RWPE1 (cell line): ENCODE measurements at places on chromosomes 1 and 21.

DNA sequence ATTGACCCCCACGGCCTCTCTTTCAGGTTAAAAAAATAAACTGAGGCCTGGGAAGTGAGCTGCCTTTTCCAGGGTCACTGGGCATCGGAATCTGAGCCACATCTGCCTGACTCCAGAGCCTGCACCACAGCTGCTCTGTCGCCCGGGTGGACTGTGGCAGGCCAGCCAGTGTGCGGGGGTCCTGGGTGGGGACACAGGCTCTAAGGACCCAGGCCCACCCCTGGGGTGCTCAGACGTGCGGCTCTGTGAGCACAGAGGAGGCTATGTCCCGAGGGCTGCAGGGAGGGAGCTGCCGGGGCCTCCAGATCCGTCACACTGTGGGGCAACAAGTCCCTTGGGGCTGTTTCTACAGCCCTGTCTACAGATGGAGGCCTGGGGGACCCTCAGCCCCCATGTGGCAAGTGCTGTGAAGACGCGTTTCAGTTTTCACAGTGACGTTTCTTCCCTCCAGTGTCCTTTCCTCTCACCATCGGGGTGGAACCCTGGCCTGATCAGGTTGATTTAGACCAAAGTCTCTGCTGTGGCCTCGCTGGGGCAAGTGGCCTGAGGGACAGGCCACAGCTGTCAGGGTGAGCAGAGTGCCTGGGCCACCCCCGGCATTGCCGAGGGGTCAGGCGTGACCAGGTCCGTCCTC, 39.2 kb upstream of the ACTRT2 start:
- DNase-seq: no peak

GRCh38 chr1:39189592-39190041, 14.9 kb upstream of the MACF1 start:
- DNase-seq: no peak

DNA sequence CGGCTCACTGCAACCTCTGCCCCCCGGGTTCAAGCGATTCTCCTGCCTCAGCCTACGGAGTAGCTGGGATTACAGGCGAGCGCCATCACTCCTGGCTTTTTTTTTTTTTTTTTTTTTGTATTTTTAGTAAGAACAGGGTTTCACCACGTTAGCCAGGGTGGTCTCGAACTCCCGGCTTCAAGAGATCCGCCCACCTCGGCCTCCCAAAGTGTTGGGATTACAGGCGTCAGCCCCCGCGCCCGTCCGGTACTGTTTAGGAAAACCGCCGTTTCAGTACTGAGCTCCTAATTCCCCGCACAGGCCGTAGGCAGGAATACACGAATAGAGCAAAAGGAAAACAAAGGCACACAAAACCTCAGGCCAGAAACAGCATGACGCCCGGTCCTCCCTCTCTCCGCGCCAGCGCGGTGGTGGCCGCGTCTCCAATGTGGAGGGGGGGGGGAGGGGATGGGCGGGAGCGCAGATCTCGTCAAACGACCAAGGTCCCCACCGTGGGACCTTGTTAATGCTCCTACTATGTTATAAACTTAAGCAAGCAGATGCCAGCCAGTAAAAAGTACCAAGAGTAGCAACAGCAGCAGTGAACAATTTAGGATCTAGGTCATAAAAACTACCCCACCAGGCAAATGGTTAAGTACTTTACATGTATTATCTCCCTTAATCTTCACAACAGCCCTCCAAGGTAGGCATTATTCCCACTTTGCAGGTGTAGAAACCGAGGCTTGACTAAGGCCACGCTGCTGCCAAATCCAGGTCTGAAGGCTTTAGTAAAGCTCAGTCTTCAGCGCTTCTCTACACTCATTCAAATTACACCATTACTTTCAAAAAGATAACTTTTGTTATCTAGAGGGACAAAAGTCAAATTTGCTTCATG, 648 bp upstream of the ADAR start:
- peak; percentile 37 for DNase-seq

DNA sequence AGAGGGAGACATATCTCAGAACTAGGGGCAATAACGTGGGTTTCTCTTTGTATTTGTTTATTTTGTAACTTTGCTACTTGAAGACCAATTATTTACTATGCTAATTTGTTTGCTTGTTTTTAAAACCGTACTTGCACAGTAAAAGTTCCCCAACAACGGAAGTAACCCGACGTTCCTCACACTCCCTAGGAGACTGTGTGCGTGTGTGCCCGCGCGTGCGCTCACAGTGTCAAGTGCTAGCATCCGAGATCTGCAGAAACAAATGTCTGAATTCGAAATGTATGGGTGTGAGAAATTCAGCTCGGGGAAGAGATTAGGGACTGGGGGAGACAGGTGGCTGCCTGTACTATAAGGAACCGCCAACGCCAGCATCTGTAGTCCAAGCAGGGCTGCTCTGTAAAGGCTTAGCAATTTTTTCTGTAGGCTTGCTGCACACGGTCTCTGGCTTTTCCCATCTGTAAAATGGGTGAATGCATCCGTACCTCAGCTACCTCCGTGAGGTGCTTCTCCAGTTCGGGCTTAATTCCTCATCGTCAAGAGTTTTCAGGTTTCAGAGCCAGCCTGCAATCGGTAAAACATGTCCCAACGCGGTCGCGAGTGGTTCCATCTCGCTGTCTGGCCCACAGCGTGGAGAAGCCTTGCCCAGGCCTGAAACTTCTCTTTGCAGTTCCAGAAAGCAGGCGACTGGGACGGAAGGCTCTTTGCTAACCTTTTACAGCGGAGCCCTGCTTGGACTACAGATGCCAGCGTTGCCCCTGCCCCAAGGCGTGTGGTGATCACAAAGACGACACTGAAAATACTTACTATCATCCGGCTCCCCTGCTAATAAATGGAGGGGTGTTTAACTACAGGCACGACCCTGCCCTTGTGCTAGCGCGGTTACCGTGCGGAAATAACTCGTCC, 1.3 kb upstream of the OLIG2 start:
- DNase-seq: no peak

DNA sequence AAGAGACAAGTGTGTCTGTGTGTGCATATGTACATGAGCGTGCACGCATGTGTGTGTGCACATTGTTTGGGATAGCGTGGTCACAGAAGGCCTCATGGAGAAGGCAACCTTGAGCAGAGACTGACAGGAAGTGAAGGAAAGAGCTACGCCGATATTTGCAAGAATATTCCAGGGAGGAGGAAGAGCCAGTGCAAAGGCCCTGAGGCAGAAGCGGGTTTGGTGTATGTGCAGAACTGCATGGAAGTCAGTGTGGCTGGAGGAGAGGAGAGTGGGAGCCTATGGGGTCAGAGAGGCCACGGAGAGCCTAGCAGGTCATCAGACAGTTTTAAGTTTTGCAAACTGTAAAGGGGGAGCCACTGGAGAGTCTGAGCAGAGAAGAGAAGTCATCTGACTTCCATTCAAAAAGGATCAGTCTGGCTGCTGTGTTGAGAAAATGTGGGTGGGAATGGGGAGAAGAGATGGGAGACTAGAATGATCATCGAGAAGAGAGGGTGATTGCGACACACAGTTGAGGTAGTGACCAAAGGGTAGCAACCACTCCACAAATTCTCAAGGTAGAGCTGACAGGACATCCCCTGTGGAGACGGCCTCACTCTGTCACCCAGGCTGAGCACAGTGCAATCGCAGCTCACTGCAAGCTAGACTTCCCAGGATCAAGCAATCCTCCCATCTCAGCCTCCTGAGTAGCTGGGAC, 3.9 kb downstream of the CELA2B start:
- DNase-seq: no peak

DNA sequence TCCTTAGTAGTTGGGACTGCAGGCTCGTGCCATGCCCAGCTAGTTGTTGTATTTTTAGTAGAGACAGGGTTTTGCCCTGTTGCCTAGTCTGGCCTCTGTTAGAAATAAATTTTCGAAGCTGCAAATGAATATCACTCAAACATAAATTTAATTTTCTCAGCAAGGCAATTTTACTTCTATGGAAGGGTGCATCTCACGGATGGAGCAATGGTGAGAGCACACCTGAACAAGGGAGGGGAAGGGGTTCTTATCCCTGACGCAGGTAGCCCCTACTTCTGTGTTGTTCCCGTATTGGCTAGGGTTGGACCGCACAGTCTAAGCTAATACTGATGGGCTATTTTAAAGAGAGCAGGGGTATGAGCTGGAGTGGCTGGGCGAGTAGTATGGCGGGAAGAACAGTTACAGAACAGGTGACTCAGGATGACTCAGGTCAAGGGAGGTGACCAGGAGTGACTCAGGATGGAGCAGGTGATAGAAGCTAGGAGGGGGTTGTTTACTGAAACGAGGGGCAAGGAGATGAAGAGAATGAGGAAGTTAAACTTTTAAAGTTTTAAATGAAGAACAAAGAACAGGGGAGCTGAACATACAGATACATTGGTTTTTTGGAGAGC, 7.5 kb downstream of the MDM4 start:
- peak; percentile 67 for DNase-seq

DNA sequence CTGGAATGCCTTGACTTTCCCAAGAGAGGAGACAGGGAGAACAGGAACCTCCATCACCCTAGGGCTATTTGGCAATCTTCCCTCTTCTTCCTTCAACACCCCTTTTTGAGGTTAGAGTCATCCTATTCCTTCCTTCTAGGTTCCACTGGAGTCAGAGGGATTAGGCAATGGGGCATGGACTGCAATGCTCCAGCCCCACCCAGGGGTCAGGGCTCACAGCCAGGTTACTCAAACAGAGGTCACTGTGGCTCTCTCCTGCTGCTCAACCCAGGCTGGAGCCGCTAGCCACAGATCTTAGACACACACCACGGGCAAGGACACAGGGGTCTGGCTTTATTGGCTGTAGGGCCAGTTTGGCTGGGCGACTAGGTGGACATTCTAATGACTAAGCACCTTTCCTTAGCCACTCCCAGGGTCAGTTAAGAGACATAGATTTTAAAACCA, 145.5 kb upstream of the NRIP1 start:
- peak; percentile 87 for DNase-seq

- DNase-seq: peak; percentile 87
These were observed 36.1 kb downstream of the PEX14 start for GRCh38 chr1:10510520-10511493.

GRCh38 chr1:213779228-213779627, 208.5 kb upstream of the PROX1 start:
- DNase-seq: peak; percentile 20

DNA sequence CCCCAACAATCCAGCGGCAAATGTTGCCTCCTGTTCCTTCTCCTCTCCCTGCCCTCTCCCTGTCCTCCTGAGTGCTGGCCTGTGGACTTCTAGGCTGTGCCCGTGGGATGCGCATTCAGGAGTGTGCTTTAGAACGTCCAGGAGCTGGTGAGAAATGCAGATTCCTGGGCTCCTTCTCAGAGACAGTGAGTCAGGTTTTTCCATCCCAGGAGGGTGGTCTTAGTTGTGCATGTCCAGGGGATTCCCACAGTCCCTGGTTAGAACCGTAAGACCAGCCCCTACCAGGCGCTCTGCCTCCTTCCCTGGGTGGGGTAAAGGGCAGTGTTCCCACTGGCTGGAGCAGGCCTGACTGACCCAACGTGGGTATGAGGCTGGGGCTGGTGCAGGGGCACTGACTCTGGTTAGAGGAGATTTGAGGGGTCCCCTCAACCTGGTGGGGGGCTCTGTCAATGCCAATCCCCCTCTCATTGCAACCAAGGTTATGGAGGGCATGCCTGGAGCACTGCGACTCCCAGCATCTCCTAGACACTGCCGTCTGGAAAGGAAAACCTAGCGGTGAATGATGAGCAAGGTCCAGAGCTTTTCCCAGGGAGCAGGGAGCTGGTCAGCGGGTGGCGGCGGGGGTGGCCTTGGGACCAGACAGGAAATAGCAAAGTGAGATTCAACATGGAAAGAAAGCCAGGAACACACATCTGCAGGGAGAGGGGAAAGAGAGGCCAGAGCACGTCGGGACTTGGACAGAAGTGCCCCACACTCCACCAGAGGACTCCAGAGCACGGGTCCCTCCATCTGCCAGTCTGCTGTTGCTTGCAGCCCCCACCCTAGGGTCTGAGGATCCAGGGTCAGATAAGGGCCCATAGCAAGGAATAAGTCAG, 38.5 kb downstream of the HSPG2 start:
- no peak for DNase-seq

- DNase-seq: no peak
These were observed 737.2 kb upstream of the CHRM3 start for GRCh38 chr1:238649200-238649599.

DNA sequence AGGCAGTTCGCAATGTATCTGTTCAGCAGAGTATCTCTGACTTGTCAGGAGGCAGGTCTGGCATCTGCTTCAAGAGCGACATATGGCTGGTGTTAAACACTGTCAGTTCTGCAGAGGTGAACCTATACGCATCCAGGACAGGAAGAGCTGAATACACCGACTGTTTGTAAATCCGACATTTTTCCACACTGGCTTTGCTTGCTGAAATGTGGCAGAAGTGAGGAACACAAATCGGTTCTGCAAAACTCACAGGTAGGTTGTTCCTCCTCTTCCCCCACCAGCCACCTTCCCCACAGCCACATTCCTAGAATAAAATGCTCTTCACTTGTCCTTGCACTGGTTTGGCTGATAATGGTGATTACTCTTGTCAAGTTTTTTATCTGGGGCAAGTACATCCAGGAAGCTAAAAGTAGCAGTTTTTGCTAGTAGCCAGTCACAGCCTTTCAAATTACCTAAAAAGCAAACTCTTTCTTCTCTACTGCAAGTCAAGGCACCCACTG, 289.2 kb downstream of the GRIK1 start:
- DNase-seq: no peak

DNA sequence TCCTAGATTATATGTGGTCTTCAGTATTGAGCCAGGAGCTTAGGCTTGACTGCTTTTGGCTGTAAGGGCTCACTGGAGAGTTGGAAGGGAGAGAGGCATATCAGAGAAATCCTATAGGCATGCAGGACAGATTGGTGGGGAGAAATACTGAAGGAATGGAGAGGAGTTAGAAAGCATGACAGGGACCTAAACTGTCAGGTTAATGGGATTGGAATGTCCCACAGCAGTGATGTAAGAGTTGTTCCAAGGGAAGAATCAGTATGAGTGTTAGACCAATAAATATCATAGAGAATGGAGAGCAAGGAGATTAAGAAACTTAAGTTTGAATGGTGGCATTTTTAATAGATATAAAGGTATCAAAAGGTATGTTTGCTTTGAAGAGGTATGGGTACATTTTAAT, 39.7 kb downstream of the SLC35A3 start:
- no peak for DNase-seq

DNA sequence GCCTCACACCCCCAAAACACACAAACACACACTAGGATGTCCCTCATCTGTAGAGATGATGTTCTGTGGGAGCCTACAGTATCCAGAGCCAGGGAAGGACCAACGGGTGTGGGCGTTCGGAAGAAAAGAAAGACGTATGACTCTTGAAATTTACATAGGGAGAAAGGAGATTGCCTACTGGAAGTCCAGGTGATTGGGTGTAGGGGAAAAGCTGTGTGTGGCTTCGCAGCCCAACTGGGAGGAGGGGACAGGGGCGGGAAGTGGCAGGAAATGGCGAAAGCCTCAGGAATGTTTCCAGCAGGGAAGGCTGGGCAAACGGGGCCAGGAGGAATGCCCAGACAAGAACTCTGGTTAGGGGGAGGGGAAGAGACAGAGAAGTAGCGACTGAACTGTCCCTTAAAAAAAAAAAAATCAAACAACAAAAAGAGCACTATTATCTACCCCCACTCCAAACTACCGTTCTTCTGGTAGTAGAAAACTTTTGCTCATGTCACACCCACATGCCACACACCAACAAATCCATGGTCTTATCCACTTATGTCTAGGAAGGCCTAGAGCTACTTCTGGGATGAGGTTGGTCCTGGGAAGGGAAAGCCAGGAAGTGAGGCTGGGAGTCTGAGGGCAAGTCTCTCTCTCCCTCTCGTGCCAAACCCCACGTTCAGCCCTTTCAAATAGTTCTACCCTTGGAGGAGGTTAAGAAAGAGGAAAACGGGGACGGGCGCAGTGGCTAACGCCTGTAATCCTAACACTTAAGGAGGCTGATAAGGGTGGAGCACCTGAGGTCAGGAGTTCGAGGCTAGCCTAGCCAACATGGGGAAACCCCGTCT, 1.8 kb upstream of the CKS1B start:
- DNase-seq: peak; percentile 88

- DNase-seq: peak; percentile 58
These were observed 23.1 kb upstream of the ERI3 start for GRCh38 chr1:44377925-44378784.
